Right cardiac atrium (tissue), 5 donors: ENCODE measurements at places on chromosomes 3 and 15. TPM values are rescaled to one million over a fixed set of nuclear protein-coding genes. Genes with fewer than 3 reads are reported as not detected.

The MYO5A gene
- total RNA-seq = 11.7 TPM

The SLC24A5 gene
- not detected for total RNA-seq

The CTXN2 gene
- not detected for total RNA-seq

The PLOD2 gene
- 30.8 TPM for total RNA-seq

DNA sequence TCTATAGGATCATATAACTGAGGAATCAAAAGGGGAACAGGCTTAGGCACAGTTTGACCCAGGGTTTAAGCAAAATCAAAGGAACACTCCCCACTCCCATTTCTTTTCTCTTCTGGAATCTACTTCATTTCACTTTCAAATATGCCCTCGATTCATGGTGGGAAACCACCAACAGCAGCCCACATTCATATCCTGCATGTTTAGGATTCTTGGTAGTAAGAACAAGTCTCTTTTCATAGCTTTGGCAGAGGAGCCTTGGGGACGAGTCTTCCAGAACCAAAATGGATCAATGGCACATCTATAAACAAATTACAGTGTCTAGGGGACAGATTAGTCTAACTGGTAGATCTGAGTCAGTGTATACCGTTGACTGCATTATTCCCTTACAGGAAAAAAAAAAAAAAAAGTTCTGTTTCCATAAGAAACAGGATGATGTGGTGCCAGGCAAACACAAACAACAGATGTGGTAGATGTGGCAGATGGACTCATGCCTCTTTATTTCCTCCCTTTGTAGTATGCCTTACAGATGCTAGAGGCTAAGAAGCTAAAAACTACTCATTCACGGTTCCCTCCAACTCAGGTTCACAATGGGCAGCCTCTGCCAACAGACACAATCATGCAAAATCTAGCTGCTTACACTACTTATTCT, 578.3 kb upstream of the ADAMTS9 start:
- DNase-seq = no peak
